ENCODE measurements at places on chromosomes 2 and 18.

DNA sequence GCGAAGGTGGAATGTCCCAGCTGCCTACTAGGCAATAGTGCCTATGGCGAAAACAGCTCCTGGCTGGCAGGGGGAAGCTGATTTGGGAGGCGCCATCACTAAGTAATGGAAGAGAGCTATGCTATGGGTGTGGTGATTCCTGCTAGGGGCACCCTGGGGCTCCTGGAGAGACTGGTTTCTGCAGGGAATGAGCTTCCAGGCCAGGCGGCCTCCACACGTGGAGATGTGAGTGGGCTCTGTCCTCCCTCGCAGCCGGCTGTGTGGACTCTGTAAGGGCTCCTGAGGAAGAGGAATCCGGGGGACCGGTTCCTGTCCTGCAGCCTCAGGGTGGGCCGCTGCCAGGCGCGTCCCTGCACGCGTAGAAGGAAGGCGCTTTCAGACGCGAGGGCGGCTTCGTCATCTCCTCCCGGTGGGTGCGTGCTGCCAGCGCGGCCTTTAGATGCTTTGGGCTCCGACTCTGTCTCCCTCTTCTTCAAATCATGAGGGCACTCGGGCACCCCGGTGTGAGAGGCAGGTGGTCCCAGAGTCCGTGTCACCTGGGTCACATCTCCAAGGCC is 55.5 kb upstream of the ANKRD62 start:
- DNase-seq, result peak; percentile 26

GRCh38 chr2:217555081-217555876 is 447.5 kb downstream of the TNS1 start:
- no peak for DNase-seq

DNA sequence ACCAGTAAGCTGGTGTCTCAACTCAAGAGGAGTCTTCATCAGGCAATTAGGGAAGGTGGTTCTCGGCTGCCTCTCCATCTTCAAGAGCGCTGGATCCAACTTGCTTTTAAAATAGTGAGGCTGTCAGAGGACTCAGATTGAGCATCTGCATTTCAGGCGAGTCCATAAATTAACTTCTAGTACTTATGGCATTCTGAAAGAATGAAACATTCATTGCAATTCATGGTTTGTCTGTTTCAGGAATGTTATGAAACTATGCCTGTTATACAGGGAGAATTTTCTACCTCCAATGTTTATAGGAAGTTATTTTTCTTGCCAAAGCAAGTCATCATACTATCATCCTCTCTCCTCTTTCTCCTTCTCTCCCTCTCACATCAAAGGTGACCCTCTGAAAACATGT is 883.2 kb downstream of the SLC4A3 start:
- DNase-seq, result no peak

DNA sequence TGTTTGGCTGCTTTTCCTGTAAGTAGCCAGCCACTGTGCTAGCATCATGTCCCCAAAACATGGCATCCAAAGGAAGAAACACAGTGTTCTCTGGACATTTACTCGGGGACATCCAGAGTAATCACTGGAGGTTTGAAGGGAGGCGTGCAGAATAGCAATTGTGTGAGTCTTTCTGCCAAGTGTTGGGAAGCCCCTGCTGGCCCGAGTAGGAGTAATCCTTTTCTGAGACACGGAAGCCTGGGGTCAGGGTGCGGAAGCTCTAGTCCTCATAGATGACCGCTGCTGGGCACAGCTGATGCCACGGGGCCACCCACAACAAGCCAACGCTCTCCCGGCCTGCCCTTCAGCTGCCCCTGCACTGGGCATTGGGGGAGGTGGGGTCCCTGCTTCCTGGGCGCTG is 24.8 kb upstream of the HDAC4 start:
- DNase-seq, result no peak

GRCh38 chr2:138359532-138359931 is 142.0 kb upstream of the SPOPL start:
- DNase-seq, result no peak
